ENCODE measurements at places on chromosomes 3 and 15.

- no peak for DNase-seq
These were observed 37.6 kb upstream of the TP63 start for GRCh38 chr3:189593581-189593980.

DNA sequence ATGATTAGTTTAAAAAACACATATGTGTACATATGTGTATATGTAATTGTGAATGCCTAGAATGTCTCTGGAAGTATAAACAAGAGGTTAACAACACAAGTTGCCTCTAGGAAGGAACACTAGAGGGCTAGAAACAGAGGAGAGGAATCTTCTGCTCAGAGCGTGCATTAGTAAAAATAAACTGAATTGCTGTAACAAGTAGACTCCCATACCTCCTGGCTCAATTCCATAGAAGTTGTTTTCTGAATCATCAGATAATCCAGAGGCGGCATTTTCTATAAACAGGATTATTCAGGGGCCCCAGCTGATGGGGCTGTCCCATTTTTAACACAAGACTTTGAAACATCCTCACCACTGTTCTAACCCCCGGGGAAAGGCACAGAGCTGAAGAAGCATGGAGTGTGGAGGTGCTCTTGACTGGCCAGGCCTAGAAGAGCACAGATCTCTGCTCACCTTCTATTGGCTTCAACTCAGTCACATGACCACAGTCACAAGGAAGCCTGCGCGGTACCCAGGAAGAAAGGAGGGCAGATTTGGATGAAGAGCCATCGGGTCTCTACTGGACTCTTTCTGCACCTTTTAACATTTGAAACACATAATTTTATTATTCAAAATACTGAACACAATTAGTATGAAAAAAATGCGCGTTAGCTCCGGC is 145.7 kb downstream of the TLE3 start:
- DNase-seq: peak; percentile 7

- DNase-seq: peak; percentile 47
These were observed 364.2 kb upstream of the PLSCR5 start for GRCh38 chr3:146969356-146969755.

DNA sequence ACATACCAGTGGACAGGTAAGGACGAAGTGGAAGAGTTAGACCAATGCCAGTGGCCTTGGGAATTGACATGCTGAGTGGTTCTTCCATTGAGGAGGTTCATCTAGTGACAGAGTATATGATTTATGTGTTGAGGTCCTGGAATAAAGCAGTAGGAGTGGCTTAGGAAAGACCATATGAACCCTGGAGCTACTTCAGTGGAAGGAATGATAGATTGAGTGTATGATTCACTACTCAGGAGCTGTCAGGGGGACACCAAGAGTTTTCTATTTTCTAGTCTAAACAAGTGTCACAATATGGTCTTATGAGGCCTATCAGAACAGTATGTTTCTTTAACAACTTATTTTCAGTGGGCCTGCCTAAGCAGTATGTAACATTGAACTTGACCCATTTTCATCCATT is 63.9 kb downstream of the NME9 start:
- no peak for DNase-seq

DNA sequence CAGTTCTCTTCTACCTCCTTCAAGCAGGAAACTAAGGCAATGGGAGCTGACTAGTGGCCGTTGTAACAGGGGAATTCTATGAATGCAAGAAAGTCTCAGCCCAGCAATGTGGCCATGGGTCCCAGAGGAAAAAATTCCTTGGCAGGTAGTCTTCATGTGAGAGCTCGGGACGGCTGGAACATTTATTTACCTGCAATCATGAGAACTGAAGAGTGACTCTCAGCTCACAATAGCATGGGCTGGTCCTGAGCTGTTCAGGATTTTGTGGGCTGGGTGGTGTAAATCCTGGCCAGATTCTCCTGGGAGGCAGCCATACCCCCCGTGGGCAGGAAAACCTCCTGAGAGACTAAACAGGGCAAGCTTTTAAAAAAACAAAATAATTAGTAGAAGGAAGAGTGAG is 330.3 kb upstream of the CTNNB1 start:
- no peak for DNase-seq

- no peak for DNase-seq
These were observed 87.3 kb downstream of the MDFIC2 start for GRCh38 chr3:70225146-70225545.

GRCh38 chr15:89070197-89071124 is 17.8 kb upstream of the ABHD2 start:
- no peak for DNase-seq

GRCh38 chr3:52056521-52056967 is at the start of gene DUSP7:
DUSP7 (minus strand) TSS chr3:52056571; CDS start chr3:52056366, 205 bp downstream.
- DNase-seq: peak; percentile 67

All from fibroblast of upper back skin (primary cell).